ENCODE measurements at places on chromosomes 1 and 21.

- no peak for DNase-seq
Observed at GRCh38 chr1:198079432-198079951, 77.3 kb upstream of the NEK7 start.

- DNase-seq: no peak
Observed at GRCh38 chr1:45117766-45118165, 88.6 kb downstream of the ZSWIM5 start.

GRCh38 chr1:98796049-98796448, 134.5 kb downstream of the SNX7 start:
- no peak for DNase-seq

DNA sequence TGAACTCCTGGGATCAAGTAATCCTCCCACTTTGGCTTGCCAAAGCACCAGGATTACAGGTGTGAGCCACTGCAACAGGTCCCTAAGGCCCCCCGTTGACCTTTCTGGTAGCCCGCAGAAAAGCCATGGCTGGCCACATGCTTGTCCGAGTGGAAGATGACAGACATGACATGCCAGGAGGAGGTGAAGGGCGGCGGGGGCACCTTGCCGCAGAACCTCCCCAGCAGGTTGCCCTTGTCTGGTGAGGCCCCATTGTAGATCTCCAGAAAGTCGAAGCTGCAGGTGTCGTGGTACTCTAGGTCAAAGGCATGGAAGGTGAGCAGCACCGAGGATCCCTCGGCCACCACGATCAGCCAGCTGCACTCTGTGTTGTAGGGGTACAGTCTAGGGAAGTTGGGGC, 8.4 kb downstream of the CDCP2 start:
- DNase-seq: no peak
